ENCODE measurements at places on chromosomes 5 and 9. TPM values are rescaled to one million over a fixed set of nuclear protein-coding genes. Genes with fewer than 3 reads are reported as not detected.

Gene HNRNPH1
- 341 TPM for polyA plus RNA-seq

- H3K4me3 ChIP-seq = no peak overlapping the region
- no peak overlapping the region for H3K27ac ChIP-seq
- no peaks in the 10 kb centered on the region for H3K27me3 ChIP-seq
- DNase-seq = peak; percentile 88
- H3K4me1 ChIP-seq = peaks cover 9% of the 10 kb centered on the region
These were observed 12.9 kb upstream of the WDR38 start for GRCh38 chr9:124840300-124840833.

DNA sequence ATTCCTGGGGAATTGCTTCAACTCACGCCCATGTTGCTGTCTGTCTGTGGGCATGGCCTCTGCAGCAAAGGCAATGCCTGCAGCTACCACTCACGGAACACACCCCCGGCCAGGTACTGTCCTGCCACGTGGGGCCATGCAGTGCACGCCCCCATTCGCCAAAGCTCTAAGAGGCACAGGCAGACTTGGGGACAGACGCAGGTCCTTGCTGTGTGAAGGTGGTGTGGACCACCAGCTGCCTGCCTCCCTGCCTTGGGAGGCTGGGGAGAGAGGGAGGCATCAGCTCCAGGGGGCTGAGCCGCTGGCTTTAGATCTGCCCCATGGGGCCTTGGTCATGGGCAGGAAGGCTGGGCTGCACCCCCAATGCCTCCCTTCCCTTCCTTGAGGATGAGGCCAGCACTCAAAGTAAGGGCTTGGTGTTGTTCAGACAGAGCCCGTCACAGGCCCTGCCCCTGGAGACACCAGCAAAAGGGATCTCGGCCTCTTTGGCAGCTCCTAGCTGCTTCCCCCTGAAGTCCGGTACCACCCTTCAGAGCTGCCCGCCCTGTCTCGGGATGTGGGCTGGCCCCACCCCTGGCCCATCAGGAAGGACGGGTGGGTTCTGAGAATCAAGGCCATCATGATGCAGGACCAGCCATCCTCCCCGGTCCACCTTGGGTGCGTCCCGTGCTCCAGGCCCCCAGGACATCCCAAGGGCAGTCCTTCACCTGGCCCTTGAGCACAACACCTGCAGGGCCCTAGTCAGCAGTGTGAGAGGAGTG lies 2.3 kb downstream of the GRIN1 start:
- H3K27ac ChIP-seq = no peak overlapping the region
- DNase-seq = no peak
- H3K36me3 ChIP-seq = no peaks in the 10 kb centered on the region
- no peak overlapping the region for H3K4me3 ChIP-seq

- H3K27me3 ChIP-seq = no peaks in the 10 kb centered on the region
- H3K36me3 ChIP-seq = no peaks in the 10 kb centered on the region
- H3K4me3 ChIP-seq = no peak overlapping the region
- no peaks in the 10 kb centered on the region for H3K4me1 ChIP-seq
These were observed 8.8 kb downstream of the HOMER1 start for GRCh38 chr5:79505138-79505537.

- no peaks in the 10 kb centered on the region for H3K4me1 ChIP-seq
- H3K36me3 ChIP-seq = no peaks in the 10 kb centered on the region
- H3K27ac ChIP-seq = no peak overlapping the region
- H3K27me3 ChIP-seq = no peaks in the 10 kb centered on the region
These were observed 18.7 kb downstream of the PRUNE2 start for GRCh38 chr9:76887003-76887821.

Gene CDC20B
- not detected for polyA plus RNA-seq

Gene MOB3B
- polyA plus RNA-seq = 1.4 TPM

Gene OR1J2
- not detected for polyA plus RNA-seq

Gene BARHL1
- polyA plus RNA-seq = not detected

- DNase-seq = no peak
- no peaks in the 10 kb centered on the region for H3K27me3 ChIP-seq
- H3K27ac ChIP-seq = no peak overlapping the region
- no peaks in the 10 kb centered on the region for H3K36me3 ChIP-seq
These were observed 7.7 kb downstream of the PLGRKT start for GRCh38 chr9:5429873-5430564.

DNA sequence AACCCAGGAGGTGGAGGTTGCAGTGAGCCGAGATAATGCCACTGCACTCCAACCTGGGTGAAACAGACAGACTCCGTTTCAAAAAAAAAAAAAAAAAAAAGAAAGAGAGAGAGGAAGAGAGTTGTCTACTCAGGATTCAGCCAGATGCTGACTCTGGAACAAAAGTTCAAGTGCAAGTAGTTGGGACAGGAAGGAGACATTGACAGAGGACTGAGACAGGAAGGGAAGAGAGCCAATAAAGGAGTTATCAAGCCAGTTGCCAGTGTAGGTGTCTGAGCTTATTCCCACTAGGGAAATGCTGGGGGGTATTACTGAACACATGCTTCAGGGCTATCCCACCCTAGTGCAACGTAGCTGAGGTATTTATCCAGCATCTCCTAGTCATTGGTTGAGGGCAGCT lies 147.7 kb upstream of the SLC1A3 start:
- H3K36me3 ChIP-seq = no peaks in the 10 kb centered on the region
- H3K4me1 ChIP-seq = no peaks in the 10 kb centered on the region
- no peak overlapping the region for H3K27ac ChIP-seq
- no peak overlapping the region for H3K4me3 ChIP-seq
- H3K27me3 ChIP-seq = no peaks in the 10 kb centered on the region

Gene SPINK9
- polyA plus RNA-seq = not detected

Gene NR5A1
- polyA plus RNA-seq = 0.05 TPM

DNA sequence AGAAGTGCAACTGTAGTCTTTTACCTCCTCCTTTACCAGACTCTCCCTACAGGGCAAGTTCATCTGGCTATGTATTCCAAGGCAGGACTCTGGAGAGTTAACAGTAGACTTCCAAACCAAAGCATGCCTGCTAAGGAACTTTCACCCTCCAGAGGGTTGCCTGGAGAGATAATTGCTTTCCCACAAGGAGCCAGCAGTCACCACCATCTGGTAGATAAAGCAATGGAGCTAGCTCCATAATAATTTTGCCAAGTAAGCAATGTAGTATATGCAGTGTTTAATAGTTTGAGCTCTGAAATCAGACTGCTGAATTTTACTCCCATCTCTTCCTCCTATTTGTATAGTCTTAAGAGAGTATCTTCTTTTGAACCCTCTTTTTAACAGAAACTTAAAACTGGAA lies 566.8 kb upstream of the PTGER4 start:
- no peak overlapping the region for H3K4me3 ChIP-seq
- peaks cover 7% of the 10 kb centered on the region for H3K4me1 ChIP-seq
- H3K27ac ChIP-seq = no peak overlapping the region
- H3K36me3 ChIP-seq = no peaks in the 10 kb centered on the region
- DNase-seq = no peak

DNA sequence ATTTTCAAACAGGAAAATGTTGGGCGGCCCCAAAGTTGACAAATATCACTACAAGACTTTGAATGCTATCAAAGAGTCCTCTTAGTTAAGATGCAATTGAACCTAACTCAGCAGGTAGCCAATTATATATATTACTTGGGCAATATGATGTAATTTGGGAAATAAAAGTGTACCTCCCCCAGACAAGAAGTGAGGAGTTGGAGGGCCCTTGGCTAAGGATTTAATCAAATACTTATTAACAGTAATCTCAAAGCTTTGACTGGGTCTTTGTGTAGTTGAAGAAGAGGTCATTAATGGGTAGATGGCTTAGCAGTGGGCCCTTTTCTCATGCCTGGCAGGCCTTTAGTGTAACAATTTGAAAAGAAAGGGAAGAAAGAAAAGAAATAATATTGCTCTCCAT lies 599.0 kb downstream of the CSNK1G3 start:
- H3K27ac ChIP-seq = no peak overlapping the region
- no peak overlapping the region for H3K4me3 ChIP-seq
- DNase-seq = no peak
- no peaks in the 10 kb centered on the region for H3K4me1 ChIP-seq
- no peaks in the 10 kb centered on the region for H3K36me3 ChIP-seq

Gene SWI5
- polyA plus RNA-seq = 10.5 TPM

Gene MRPS27
- polyA plus RNA-seq = 17.4 TPM

DNA sequence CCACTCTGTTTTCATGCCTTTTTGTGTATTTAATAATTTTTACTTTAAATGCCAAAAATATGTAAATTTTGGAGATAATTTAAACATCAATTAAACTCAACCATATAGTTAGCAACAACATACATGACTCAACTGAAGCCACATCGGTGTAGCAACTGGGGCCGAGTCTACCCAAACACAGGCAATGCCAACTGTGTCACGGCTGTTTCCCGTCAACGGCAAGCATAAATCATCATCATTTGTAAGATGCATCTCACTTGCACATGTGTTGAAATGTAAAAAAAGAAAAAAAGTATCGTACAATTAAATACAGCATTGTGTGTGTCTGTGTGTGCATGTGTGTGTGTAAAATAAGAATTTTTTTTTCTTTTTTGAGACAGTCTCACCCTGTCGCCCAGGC lies 160.1 kb upstream of the TAS2R1 start:
- no peak overlapping the region for H3K4me3 ChIP-seq
- H3K4me1 ChIP-seq = no peaks in the 10 kb centered on the region
- H3K36me3 ChIP-seq = no peaks in the 10 kb centered on the region
- H3K27ac ChIP-seq = no peak overlapping the region

Gene PIP5K1B
- polyA plus RNA-seq = 1.3 TPM

Gene SPDL1
- 4.8 TPM for polyA plus RNA-seq

GRCh38 chr5:176492431-176492830 lies 44.2 kb downstream of the FAF2 start:
- H3K4me1 ChIP-seq = no peaks in the 10 kb centered on the region
- no peak overlapping the region for H3K27ac ChIP-seq
- no peaks in the 10 kb centered on the region for H3K36me3 ChIP-seq

DNA sequence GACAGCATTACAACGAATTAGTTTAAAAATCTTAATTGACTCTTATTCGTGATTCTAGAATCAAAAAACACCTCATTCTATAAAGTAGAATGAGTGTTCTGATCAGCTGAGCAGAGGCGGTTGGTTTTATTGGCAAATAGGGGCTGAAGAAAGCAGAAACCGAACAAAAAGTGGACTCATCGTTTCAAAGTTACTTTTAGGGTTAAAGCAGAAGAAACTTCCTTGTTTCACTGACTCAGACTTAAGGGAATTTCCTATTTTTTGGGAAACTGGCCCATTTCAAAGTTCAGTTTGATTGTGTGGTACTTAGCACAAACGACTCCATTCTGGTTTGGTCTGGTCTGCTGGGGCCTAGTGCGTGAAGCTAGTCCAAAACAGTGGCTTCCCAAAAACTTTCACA lies 862 bp upstream of the NDUFB6 start:
- no peaks in the 10 kb centered on the region for H3K36me3 ChIP-seq
- peaks cover 21% of the 10 kb centered on the region for H3K4me1 ChIP-seq
- H3K4me3 ChIP-seq = no peak overlapping the region
- no peak overlapping the region for H3K27ac ChIP-seq
- H3K27me3 ChIP-seq = no peaks in the 10 kb centered on the region

Gene PJA2
- polyA plus RNA-seq = 30.9 TPM

DNA sequence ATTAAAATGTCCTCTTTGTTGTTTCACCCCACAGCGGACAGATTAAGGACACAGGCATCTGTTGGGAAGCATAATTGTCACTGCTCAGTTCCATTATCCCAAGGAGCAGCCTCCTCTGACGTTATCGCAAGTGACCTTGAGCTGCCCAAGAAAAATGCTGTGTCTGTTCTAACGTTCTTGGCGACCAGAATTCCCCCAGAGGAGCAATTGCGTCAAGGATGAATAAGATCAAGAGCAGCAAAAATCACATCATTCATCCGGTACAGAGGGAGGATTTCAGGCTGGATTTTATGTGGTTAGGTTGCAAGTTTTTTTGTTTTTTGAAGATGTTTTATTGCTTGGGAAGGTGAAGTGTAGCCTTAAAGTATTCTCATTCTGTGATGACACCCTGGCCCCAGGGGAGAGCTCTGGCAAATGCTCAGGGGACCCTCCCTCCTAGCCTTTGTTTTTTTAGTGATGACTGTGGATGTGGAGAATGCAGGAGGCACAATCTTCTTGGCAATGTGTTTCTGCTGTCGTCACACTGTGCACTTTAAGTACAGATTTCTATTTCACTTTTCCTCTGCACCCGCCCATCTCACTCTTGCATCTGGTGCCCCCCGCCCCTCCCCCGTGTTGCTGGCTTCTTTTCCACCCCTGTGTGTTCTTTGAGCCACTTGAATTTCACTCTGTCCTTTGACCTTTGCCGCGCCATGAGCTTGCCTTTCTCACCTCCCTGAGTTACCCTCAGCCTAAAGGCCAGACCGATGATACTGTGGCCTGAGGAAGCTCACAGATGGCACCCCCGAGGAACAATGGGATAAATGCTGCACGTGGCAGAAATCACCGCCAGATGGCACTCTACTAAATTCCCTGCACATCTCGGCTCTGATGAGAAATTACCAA lies 308.5 kb downstream of the RAB3C start:
- no peaks in the 10 kb centered on the region for H3K27me3 ChIP-seq
- H3K4me3 ChIP-seq = no peak overlapping the region
- no peaks in the 10 kb centered on the region for H3K4me1 ChIP-seq

Gene EIF4E1B
- polyA plus RNA-seq = 0.30 TPM

DNA sequence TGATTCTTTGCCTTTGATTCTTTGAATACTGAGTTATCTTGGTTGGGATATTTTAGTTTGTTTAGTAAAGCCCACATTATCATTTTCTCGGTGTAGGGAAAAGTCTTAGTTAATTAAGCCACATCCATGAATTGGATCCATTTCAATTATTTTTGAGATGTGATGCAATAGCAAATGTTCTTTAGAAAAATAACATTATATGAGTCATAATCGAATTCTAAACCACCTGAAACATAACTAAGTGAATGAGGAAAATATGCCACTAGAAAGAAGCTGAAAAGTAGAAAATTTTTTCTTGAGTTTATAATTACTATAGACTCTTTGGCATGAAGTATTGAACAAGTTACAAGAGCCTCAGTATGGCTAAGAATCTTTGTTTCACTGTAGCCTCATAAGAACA lies 17.5 kb upstream of the CCDC192 start:
- H3K36me3 ChIP-seq = no peaks in the 10 kb centered on the region
- H3K27ac ChIP-seq = no peak overlapping the region
- H3K4me1 ChIP-seq = no peaks in the 10 kb centered on the region
- H3K4me3 ChIP-seq = no peak overlapping the region
- no peak for DNase-seq

- H3K27me3 ChIP-seq = no peaks in the 10 kb centered on the region
- peak overlapping the region; percentile 16 for H3K27ac ChIP-seq
- H3K4me1 ChIP-seq = peaks cover 6% of the 10 kb centered on the region
- no peak for DNase-seq
These were observed 35.9 kb upstream of the GAS1 start for GRCh38 chr9:86983249-86983619.

GRCh38 chr5:108345541-108346171 lies 36.2 kb downstream of the FBXL17 start:
- no peaks in the 10 kb centered on the region for H3K27me3 ChIP-seq
- no peaks in the 10 kb centered on the region for H3K36me3 ChIP-seq
- H3K4me3 ChIP-seq = no peak overlapping the region
- DNase-seq = no peak
- no peak overlapping the region for H3K27ac ChIP-seq

Gene CCL28
- 6.0 TPM for polyA plus RNA-seq

- no peaks in the 10 kb centered on the region for H3K27me3 ChIP-seq
- no peak for DNase-seq
- H3K36me3 ChIP-seq = no peaks in the 10 kb centered on the region
- H3K4me3 ChIP-seq = no peak overlapping the region
- peaks cover 6% of the 10 kb centered on the region for H3K4me1 ChIP-seq
- no peak overlapping the region for H3K27ac ChIP-seq
These were observed 304.1 kb downstream of the ARRDC3 start for GRCh38 chr5:91079037-91079436.

Gene CNOT8
- polyA plus RNA-seq = 15.0 TPM
